ENCODE measurements at places on chromosomes 3 and 15.

GRCh38 chr3:126261037-126261436 is 80.7 kb upstream of the ALDH1L1 start:
- no peak for DNase-seq

DNA sequence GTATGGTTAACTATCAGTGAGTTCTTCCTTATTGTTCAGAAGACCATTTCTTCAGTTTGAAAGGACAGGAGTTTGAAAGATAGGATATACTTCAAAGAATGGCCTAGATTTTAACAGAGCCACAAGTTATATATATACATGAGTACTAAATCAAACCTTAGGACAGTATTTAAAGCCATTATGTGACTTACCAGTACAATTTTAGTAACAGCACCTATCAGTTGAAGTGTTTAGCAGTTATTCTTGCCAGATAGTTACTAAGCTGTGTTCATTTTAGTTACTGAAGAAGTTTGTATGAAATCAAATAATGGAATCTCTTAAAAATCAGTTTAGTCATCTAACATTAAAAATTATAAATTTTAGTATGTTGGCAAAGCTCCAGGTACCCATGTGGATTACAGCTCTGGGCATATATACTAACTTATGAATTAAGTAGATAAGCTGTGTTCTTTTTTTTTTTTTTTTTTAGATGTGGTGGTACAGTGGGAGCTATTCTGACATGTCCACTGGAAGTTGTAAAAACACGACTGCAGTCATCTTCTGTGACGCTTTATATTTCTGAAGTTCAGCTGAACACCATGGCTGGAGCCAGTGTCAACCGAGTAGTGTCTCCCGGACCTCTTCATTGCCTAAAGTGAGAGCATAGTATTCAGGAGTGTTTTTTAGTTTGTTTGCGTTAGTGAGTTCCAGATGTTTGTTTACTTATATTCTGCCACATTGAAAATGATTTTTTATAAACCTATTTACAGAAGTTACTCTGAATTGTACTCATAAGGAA is 14.6 kb downstream of the SLC25A36 start:
- no peak for DNase-seq

DNA sequence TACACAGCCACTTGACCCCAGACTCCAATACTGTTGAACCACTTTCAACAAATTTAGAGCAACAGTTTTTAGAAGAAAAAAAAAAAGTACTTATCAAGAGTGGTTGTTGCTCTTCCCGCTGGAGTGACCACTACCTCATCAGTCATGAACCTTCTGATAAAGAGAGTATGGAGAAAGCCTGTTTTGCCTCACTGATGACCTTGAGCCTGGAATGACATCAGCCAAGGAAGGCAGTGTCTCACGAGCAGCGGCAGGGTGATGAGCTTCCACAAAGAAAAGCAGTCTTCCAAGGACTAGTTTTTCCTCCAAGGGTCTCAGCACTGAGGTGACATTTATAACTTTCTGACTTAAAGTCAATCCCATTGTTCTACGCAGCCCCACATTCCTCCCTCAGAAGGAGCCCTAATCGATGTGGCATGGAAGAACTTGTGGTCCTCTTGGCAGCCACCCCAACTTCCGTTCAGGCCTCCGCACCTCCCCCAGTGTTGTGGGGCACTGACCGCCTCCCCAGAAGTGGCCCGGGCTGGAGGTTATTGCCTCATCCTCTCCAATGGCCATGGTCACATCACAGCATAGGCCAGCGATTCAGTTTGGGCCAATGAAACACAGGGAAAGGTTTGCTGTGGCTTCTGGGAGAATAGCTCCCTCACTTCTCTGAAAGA is 1.8 kb upstream of the CYP11A1 start:
- DNase-seq, result no peak

DNA sequence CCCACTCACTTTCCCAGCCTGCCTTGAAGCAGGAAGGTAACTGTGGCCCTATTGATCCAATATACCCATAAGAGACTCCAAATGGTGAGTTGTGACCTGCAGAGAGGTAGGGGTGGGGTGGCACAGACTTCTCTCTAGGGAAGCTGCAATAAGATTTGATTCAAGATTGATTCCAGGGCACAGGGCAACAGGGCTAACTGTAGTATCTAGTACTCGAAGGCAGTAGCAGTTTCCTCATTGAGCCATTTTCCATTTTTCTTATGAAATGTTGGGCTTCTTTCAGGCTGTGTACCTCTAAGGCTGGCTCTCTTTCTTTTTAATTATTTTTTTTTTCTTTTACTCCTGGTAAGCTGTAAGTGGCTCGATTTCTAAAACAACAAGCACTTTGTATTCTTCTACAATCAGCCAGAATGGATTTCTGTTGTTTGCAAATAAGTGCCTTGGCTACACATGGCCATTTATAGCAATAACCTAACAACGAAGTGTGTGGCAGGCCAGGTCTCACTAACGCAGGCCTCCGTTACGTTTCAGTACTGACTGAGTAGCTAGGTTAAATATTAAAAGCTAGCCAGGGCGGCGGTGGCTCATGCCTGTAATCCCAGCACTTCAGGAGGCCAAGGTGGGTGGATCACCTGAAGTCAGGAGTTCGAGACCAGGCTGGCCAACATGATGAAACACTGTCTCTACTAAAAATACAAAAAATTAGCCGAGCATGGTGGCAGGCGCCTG is 19.3 kb downstream of the CCDC12 start:
- DNase-seq, result no peak

DNA sequence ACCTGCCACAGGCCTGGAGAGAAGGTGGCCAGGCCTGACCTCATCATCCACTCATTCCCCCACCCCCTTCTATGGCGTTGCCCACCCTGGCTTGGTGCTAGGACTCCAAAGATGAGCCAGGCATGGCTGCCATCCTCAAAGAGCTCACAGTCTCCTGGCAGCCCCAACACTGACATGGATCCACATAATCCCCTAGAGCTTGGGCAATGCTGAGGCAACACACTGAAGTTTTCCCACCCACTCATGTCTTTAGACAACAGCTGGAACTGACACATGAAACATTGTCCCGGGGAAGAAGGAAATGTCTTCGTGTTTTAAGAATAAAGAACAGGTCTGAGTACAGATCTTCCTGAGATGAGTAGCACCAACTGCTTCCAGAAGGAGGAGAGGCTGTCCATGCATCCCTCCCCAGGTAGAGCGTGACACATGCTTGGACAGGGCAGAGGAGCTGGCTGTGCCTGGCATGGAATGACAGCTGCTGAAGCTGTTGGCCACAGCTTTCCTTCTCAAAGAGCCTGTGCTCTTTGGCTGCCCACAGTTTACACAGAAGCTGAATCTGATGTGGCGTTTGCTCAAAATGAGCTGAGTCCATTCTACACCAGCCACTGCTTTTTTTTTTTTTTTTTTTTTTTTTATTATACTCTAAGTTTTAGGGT is 70.1 kb downstream of the HOMER2 start:
- no peak for DNase-seq

GRCh38 chr15:55860468-55860867 is 117.5 kb upstream of the PRTG start:
- no peak for DNase-seq

- no peak for DNase-seq
These were observed 4.9 kb downstream of the MAN2A2 start for GRCh38 chr15:90907838-90908507.

- no peak for DNase-seq
These were observed 457.1 kb upstream of the ADAMTS9 start for GRCh38 chr3:65144791-65145351.

DNA sequence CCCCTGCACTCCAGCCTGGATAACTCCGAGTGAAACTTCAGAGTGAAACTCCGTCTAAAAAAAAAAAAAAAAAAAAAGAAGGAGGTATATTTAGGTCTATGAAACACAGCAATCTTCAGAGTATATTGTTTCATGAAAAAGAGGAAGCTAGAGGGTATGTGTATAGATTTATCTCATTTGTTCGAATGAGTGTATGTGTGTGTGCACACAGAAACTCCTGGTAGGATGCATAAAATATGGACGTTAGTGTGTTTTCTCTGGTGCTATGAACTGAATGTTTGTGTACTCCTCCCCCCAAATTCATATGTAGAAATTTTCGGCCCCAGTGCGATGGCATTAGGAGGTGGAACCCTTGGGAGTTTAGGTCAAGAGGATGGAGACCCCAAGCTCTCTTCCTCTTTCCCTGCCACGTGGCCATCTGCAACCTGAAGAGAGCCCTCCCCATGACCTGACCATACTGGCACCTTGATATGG is 98.6 kb upstream of the KLF13 start:
- no peak for DNase-seq

GRCh38 chr3:52070724-52071621 is 14.6 kb upstream of the DUSP7 start:
- no peak for DNase-seq

DNA sequence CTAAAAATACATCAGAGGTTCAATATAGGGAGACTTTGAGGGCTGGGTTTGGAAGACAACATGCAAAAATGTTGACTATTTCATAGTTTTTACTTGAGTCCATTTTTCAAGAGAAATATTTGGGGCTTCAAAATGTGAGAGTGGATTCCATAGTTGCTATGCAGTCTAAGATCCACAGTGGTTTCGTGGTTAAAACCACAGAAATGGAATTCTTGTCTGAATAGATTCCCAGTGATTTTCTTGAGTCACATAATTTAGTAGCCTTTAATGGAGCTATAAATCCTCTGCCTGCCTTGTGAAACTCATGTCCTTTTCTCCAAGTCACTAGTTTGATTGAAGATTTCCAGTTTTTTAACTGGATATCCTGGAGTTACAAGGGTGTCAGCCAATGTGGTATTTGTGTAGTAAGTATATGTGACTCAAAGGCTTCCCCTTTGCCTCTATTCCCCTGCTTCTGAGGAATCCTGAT is 94.7 kb upstream of the RBMS3 start:
- no peak for DNase-seq

GRCh38 chr15:92332125-92332899 is 61.4 kb upstream of the ST8SIA2 start:
- DNase-seq, result no peak

- DNase-seq, result no peak
These were observed 33.2 kb downstream of the OXNAD1 start for GRCh38 chr3:16297997-16298885.

DNA sequence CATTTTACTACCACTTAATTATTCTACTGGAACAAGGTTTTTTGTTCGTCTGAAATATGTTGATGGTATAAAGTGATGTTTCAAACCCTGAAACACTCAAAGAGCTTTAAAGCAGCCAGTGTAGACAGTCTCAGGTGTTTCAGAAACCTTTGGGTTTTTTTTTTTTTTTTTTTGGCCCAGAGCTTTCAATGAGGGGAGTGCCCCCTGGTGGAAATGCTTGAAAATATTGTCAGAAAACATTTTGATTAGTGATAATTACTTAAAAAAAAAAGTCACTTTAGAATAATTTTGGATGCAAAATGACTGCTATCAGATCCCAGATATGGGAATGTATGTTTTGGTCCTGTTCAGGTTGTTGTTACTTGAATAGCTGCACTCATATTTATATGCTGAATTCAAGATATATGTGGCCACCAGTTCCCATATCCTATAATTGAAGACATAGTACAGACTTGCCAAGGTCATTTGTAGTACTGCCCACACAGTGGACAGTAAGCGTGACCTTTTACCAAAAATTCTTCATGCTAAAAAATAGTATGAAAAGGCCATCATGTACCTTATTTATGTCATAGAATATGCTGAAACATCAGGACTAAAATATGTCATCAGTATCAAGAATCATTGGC is 35.9 kb downstream of the SATB1 start:
- no peak for DNase-seq

GRCh38 chr3:38829404-38829803 is 13.4 kb upstream of the SCN10A start:
- DNase-seq, result no peak

DNA sequence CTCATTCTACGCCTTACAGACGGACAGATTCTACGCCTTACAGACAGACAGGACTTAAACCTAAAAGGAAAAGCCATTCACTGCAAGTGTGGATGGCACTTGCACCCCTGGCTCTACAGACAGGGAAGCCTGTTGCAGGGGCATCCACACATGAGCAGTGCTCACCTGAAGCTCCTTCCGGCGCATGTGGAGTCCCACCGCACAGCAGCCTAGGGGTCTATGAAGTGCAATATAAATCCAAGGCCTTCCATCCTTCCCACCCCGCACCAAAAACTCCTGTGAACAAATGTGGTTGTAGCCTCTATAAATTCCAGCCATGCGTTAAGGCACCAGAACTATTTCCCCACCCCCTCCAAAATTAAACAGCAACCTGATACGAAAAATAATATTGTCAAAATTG is 121.3 kb downstream of the LRIG1 start:
- DNase-seq, result no peak
